ENCODE measurements at places on chromosomes 2 and 18.

DNA sequence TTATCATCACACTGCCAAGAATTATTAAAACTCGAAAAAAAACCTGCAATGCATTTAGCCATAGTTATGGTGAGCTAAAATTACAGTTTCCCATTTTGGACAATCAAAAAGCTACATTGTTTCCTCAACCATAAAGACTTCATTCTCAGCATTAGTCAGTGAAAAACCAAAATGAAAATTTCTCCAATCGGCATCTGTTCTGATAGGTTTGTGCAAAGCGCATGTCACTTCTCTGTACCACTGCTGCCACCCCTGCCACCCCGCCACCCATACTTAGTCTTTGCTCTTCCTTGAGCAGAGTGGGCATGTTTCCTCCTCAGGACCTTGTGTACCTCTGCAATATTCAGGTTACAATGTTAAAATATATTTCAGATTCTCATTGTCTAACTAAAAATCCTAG, 7.1 kb upstream of the ZBTB14 start:
- DNase-seq: no peak

DNA sequence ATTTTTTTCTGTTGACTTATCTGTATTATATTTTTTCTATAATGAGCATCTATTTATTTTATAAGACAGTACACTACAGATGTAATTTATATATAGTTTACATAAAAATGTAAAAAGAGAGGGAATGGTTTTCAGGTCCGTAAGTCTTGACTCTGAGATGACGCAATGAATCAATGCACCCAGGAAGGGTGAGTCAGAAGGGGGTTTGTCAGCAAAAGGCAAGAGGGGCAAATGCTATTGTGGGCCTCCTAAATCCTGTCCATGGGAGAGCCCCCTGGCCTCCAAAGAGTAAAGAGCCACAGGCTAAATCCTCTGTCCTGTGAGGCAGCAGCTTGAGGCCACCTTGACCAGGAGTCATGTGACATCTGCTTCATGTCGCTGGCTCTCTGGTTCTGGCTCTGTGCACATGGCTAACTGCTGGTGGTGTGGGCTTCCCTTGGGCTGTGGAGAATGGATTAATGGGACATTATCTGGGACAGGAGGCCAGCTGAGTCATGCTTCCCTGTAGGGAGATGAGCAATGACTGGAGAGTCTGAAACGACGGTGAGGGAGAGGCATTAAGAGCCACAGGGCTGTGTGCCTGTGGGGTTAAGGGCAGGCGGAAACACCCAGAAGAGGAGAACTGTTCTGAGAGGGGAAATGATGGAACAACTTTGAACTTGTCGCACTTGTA, 22.8 kb upstream of the ASB18 start:
- DNase-seq: no peak

DNA sequence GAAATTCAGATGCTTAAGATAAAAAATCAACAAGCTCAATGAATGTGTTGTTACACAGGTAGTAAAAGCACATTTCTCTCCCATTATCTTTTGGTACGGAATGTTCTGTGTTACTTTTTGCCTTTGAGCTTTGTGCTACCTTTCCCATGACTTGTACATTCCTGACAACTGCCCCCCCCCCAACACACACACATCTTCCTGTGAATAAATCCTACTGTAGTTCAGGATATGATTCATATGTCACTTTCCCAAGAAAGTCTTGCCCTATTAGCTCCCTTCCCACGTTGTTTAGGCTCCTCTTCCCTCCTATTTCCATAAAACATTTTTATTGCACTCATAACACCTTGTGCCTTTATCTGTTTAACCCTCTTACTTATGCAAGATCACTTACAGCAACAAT, 442.6 kb upstream of the LRATD1 start:
- DNase-seq: no peak

GRCh38 chr2:25829828-25830227, 48.5 kb downstream of the ASXL2 start:
- no peak for DNase-seq

GRCh38 chr2:205408696-205409095, 273.6 kb upstream of the NRP2 start:
- no peak for DNase-seq

DNA sequence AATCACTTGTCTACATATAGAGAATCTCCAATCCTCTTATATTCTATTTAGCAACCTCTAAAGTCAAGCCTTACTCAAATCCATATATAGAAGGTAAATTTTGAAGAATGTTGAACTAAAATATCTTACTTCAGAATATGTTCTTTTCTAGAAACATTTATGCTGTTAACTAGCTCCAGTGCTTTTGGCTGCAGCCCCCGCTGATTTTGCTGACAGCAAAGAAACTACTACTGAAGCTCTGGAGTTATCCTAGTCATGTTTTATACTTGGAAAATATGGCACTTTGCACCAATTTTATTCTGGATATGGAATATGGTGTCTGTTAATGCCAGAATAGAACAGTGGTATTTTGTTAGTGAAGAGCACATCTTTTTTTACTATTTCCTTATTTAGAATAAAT, 212.4 kb upstream of the FSIP2 start:
- no peak for DNase-seq
